Renal cortical epithelial cell (primary cell): ENCODE measurements at places on chromosomes 12 and 14.

DNA sequence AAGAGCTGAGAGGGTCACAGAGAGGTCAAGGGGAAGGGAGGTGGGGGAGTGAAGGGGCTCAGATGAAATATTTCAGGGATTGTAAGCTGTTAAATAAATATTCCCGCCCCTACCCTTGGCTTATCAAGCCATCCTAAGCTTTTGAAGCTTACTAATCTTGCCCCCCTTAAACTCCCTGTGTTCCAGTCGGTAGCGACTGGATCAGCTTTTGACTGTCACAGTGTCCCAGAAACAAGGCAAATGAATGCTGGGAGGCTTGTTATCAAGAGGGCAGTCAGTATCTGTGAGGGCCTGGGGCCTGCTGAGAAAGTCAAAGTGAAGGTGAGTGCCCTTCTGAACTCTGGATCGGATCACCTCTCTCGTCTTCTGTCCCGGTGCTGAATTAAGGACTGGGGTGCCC, 128.1 kb downstream of the DACT1 start:
- no peak for DNase-seq

DNA sequence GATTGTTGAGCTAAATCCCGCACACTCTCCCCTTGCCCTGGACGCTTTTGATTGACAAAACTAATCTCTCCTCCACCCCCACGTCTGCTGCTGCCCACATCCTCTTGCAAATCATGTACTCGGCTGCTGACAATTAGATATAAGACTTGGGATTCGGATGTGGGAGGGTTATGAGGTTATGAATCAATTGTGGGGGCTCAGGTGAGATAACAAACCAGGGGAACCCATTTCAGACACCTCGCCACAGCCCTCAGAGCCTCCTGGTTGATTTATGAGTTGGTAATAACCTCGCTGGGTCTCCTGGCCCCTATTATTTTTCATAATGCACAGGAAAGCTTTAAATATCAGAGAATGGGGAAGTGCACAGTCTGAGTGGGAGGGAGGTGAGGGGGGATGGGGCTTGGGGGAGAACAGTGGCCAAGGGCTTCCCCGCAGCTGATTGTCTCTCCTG, 449.9 kb downstream of the DPF3 start:
- DNase-seq: no peak

DNA sequence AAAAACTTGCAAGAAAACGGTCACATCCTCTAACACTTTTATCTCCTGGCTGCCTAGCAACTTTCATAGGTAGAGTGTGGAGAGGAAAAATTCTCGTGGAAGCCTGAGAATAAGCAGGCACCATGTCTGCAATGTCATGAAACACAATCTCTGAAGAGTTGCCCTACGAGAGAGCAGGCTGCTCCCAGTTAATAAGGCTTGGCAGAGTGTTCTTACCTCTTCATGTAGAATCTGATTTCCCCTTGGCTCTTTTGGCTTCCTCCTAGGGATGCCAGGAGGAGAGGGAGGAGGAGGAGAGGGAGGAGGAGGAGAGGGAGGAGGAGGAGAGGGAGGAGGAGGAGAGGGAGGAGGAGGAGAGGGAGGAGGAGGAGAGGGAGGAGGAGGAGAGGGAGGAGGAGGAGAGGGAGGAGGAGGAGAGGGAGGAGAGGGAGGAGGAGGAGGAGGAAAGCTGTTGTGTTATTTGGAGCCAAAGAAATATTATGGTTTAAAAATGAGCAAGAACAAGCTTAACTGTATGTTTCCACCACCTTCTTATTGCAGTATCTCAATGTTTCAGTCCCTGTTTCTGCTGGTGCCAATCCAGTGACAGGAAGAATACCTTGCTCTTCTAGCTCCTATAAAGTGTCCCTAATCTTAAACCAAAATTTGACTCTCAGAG, 52.9 kb downstream of the EGLN3 start:
- no peak for DNase-seq

- DNase-seq: no peak
Measured at GRCh38 chr14:75717729-75718128, 56.7 kb downstream of the TTLL5 start.

GRCh38 chr12:47881051-47881450, 23.7 kb downstream of the VDR start:
- no peak for DNase-seq

DNA sequence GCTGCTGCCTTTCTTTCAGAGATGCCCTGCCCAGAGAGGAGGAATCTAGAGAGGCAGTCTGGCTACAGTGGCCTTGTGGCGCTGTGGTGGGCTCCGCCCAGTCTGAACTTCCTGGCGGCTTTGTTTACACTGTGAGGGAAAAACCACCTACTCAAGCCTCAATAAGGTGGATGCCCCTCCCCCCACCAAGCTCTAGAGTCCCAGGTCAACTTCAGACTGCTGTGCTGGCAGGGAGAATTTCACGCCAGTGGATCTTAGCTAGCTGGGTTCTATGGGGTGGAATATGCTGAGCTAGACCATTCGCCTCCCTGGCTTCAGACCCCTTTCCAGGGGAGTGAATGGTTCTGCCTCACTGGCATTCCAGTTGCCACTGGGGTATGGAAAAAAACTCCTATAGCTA, 25.6 kb downstream of the SPATA7 start:
- no peak for DNase-seq

DNA sequence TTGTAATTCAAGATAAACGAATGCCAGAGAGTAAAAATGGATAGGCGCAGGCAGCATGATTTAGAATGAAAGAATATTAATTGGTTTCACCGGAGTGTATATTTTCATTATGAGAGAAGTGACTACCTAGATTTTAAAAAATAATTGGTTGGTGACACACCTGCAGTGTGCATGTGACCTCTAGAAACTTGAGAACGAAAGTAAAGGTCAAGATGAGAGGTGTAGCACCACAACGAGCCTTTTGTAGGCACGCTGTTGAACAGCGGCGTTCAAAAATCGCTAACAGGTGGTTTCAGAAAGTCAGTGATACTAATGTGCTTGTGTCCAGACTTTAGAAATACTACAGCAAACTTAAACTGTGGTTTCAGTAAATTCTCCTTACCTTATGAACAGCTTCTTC, 123.8 kb downstream of the NPAS3 start:
- DNase-seq: no peak

DNA sequence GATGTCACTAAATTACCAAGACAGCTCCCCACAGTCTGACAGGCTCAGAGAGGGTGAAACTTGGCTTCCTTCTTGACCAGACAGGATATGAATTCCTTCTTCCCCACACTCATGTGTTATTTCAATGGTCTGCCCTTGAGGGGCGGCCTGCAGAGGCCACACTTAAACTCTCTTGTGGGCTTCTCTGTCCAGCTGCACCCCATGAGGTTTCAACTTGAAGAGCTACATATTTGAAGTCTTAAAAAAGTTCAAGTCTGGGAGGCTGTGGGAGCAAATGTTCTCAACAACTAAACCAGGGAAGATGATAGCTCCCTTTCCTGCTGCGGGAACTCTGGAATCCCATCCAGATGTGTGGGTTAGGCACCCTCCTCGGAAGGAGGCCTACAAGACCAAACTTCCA, 98.3 kb downstream of the TTC7B start:
- no peak for DNase-seq

GRCh38 chr12:77058740-77059139, 6.6 kb downstream of the E2F7 start:
- no peak for DNase-seq

GRCh38 chr12:97159377-97159776, 252.3 kb downstream of the NEDD1 start:
- DNase-seq: no peak

GRCh38 chr12:64139021-64139420, 83.1 kb downstream of the KICS2 start:
- DNase-seq: no peak

DNA sequence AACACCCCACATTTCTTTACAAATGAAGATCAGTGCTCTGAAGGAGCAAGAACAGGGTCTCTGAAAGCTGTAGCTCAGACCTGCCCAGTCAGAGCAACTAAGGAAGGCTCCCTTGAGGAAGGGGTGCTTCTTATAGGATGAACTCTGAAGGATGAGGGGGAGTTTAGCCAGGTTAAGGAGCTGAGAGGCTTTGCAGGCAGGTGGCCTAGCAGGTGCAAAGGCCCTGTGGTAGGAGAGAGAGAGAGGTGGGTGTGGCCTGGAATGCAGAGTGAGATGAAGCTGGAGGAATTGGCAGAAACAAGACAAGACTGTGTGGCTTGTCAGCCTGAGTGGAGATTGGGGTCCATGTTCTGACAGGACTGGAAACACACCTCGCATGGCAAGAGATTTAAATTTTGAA, 20.5 kb upstream of the FAM222A start:
- no peak for DNase-seq

DNA sequence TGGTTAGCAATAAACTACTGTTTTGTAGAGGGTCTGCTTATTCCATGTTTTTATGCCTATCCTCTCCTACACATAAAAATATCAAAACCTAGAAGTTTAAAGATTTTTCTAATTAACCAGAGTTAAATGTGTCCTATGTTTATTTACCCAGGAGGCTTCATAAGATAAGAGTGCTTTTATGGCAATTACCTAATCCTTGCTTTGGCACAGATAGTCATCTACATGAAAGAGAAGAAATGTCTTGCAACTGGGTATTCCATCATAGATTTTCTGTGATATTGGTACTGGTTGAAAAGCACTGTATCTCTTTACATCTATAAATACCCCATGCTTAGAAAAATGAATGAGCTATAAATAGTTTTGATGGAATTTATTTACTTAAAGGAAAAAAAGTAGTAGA, 277.1 kb downstream of the CPNE8 start:
- no peak for DNase-seq

GRCh38 chr12:25570418-25570817, 17.3 kb upstream of the LMNTD1 start:
- no peak for DNase-seq

- DNase-seq: no peak
Measured at GRCh38 chr14:59465316-59466135, at the start of gene GPR135. TSS of gene GPR135 (minus strand) at chr14:59465380. CDS start at chr14:59465226, 154 bp downstream.

- no peak for DNase-seq
Measured at GRCh38 chr12:39752482-39753137, 133.0 kb upstream of the ABCD2 start.

DNA sequence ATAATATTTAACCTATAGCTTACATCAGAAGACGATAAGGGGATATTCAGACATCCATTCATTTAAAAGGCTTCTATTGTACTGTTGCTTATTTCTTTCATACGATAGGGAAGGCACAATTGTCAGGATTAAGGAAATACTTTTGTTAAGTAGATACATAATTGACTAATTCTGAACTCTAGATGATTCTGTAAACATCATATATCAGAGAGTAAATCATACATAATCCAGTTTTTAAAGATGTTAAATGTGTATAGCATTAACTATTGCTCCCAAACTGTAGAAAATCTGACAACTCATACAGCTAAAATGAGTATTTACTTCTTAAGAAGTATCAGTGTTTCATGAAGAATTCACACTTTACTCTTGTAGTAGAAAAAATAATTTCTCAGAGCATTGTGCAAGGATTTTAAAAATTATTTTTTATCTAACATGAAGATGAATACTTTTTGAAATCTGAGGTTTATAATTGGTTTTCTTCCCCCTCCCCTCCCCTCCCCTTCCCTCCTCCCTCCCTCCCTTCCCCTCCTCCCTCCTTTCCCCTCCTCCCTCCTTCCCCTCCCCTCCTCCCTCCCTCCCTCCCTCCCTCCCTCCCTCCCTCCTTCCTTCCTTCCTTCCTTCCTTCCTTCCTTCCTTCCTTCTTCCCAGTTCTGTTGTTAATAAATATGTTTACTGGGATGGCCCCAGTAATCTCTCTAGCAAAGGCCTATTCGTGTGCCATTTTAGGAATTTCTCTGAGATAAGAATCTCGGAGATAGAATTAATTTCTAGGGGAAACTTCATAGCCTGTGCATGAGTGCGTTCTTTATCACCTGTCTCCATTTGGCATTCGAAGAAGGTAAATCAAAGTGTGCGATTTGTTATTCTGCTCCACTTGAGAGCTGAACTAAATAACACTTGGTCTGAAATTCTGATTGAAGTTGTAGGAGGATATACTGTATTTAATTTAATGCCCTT, 2.3 kb downstream of the NPAS3 start:
- DNase-seq: no peak

DNA sequence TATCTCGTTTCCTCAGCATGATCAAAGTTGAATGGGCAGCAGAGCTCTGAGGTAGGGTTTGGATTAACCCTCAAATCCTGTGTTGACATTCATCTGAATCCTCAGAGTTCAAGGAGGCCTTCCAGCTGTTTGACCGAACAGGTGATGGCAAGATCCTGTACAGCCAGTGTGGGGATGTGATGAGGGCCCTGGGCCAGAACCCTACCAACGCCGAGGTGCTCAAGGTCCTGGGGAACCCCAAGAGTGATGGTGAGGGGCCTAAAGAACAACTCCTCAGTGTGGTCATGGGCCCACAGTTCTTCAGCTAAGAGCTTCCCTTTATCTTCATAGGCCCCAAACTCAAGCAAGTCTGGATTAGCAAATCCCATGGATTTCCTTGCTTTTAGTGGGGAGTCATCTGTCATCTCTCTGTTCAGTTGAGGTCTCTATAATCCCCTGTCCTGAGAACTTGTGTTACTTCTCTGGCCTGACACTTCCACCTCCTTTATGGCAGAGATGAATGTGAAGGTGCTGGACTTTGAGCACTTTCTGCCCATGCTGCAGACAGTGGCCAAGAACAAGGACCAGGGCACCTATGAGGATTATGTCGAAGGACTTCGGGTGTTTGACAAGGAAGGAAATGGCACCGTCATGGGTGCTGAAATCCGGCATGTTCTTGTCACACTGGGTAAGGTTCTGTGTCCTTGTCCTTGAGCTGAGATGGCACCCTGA, 1.5 kb downstream of the MYL6 start:
- DNase-seq: no peak

GRCh38 chr12:52264435-52264825, 10.0 kb upstream of the KRT86 start:
- no peak for DNase-seq

DNA sequence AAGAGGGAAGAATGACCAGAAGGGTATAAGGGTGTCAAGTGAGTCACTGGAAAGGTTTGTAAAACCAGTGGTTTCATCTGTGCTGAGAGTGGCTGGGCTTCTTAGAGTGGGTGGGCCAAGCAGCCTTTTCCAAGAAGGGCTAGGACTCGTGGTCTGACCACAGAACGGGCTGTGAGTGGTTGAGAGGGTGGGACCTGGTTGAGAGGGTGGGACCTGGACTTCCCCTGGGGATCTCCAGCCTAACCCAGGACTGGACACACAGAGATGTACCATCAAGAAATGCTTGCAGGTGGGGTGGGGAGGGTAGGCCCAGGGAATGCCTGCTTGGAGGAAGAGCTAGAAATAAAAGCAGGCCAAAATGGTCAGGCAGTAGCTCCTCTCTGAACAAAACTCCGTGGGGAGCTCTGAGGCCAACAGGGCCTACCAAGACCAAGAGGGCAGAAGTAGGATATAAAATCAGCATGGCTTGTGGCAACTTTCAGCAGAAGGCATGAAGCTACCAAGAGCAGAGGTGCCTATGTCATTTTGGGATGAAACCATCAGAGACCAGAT, 140.5 kb downstream of the FOXN3 start:
- DNase-seq: peak; percentile 79

DNA sequence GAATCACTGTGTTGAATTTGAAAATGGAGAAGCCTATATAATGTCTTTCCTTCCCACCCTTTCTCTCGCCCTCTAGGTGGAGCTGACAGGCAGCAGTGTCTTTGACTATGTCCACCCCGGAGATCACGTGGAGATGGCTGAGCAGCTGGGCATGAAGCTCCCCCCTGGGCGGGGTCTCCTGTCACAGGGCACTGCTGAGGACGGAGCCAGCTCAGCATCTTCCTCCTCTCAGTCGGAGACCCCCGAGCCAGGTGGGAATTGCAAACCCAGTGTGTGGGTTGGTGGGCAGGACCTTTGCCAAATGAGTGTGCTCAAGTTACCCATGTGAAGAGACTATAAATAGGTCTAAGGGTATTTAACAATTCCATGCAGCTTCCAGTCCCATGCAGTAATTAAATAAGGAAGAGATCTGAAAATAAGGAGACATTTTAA, 274.7 kb downstream of the EGLN3 start:
- peak; percentile 57 for DNase-seq

GRCh38 chr14:89226801-89227495, 190.1 kb downstream of the FOXN3 start:
- no peak for DNase-seq
